Right renal pelvis (tissue), 4 donors: ENCODE measurements at places on chromosomes 6 and 20.

DNA sequence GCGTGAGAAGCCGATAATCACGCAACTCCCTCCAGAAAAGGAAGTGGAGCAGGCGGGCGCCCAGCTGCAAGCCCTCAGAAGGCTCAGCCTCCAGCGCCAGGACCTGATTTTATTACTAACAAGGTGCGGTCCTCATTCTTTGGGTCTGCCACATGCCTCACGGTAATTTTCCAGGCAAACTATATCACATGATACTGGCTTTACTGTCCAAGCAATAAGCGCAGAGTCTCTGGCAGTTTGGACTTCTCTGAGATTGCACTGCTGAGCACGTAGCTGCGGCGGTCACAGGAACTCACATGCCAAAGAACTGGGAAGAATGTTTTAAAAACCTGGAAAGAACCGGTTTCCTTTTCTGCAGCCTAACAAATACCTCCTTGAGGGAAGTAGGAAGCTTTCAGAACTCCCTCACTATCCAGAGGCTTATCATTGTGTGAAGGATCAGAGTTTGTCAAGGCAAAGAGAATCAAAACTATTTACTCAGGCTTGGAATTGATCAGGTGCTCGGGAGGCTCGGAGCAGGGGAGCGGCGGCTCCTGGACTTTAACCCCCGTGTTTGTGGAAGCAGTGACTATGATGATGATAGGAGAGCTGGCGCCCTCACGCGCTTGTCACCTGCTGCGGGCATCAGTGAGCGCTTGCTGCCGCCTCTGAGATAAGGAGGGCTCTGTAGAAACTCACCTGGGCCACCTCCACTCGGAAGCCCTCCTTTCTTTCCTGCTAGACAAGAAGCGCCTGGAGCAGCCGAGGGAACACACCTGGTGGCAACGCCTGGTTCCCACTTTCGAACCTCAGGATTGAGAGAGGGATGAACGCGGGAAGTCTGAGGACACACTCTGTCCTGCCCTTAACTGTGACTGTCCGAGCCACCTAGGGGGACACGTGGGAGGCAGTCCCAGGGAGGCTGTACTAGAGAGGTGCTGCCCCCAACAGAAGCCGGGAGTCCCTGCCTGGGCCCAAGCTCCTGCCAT, 27.2 kb upstream of the SYNJ2 start:
- peak; percentile 10 for DNase-seq

- DNase-seq: no peak
These were observed 162.7 kb downstream of the TBC1D7 start for GRCh38 chr6:13165502-13166172.

GRCh38 chr20:44810391-44811149, at the start of gene RIMS4:
Gene RIMS4, minus strand, starts transcription at chr20:44810546. Its CDS starts 275 bp downstream, at chr20:44810271.
- DNase-seq: no peak

DNA sequence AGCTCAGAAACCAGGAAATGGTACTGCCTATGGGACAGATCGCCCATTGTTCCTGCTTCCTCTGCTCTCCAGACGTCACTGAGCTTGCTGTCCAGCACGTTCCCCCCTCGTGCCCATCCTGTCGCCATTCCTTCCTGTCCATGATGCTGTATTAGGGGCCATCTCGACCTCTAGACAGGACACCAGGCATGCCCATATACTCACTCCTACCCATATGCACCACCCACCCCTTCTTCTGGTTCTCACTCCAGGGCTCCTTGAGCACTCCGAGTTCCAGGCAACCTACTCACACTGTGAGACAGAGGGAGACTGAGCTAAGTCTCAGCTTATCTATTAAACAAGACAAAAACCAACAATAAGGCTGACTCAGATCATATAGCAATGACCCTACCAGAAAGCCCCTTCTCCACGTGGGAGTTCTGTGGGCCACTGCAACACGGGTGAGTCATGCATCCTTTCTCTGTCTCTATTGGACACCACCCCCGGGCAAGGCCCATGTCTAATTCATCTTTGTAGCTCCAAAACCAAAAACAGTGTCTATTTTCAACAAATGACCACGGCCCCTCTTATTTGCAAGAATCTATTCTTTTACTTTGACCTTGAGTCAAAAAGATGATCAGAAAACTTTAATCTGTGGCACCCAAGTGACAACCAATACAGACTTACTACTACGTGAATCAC, 65.7 kb downstream of the PSMG4 start:
- DNase-seq: no peak

GRCh38 chr6:6246544-6246943, 73.9 kb downstream of the F13A1 start:
- DNase-seq: no peak

DNA sequence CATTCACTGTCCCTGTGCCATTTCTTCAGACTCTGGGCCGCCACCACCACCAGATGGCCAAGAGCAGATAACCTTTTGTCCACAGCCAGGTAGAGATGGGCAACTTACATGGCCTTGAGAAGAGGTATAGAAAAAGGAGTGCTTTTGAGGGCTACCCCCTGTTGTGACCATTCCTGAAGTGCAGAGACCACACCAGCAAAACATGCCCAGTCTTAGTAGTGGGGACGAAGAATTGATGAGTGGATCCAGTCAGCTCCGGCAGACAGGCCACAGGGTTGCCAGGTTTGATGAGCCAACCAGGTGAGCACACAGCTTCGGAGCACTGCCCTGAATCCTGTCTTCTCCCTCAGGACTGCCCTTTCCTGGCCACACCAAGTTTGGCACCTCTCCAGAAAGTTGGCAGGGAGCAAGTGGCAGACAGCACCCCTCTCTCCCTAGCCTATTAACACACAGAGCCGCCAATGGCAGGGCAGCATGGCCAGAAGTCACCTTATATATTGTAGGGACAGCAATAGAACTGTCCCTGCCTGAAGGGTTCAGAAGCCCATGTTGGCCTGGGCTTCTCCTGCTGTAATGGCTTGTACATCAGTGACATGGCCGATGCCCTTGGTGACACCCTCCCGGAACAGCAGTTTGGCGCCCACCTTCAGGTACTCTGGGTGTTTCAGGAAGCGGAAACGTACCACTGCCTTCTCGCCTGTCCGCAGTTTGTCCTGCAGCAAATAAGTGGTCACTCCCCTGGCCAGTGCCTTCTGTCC, 7.8 kb downstream of the GTPBP2 start:
- no peak for DNase-seq

DNA sequence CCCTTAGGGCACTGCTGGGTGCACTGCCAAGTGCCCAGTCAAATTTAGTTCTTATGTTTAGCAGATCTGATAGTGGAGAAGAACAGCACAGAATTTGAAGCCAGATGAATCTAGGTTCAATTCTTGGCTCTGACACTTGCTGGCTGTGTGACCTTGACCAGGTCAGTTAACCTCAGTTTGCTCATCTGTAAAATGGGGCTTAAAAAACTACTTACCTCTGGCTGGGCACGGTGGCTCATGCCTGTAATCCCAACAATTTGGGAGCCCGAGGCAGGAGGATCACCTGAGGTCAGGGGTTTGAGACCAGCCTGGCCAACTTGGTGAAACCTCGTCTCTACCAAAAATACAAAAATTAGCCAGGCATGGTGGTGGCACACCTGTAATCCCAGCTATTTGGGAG, 49.9 kb upstream of the MLN start:
- no peak for DNase-seq

DNA sequence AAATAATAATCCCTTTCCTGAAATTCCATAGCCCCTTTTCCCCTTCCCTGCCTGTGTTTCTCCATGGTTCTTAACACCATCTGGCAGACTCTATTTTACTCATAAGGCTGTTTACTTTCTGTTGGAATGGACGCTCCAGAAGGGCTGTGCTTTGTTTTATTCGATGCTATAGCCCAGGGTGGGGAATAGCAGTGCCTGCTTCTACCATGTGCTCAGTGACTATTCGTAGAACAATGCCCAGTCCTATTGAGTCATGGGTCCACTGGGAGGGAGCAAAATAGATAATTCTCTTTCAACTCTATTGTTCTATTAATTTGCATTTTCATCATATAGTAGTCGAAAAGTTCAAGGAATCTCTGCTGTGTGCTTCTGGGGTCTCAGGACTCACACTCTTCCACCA, 565.1 kb downstream of the C6orf118 start:
- DNase-seq: no peak

DNA sequence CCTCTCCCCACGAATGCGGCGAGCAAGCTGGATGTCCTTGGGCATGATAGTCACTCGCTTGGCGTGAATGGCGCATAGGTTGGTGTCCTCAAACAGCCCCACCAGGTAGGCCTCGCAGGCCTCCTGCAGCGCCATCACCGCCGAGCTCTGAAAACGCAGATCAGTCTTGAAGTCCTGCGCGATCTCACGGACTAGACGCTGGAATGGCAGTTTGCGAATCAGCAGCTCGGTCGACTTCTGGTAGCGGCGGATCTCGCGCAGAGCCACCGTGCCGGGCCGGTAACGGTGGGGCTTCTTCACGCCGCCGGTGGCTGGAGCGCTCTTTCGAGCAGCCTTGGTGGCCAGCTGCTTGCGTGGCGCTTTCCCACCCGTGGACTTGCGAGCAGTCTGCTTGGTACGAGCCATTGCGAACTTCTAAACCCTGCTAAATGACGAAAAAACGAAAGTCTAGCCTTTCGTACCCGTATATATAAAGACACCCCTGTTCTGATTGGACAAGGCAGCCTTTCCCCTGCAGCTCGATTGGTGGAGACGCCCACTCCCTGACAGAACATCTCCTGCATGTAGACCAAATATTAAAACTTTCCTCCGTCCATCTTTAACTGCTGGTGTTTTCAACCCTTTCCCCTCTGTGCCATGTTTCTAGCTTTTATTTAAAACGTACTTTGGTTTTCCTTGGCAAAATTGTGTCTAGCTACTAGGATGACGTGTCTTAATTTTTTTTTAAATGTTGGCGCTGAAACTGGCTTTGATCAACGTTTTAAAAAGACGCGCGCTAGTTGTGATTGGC, 109.8 kb downstream of the HFE start:
- DNase-seq: no peak

DNA sequence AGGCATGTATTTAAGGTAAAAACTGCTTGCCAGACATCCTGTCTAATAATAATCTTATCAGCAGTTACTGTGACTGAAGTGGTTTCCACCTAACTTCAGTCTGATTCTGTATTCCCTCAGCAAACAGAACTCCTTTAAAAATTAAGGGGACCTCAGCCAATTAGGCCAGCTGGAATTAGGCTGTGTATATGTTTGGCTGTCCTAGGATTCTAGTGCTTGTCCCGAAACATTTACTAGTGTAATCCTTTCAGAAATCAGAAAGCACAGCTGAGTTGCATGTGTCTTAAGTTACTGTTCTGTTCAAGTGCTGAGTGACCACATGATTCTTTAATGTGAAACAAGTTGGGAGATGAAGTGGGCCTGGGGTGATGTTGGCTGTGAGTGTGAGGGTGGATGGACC, 120.9 kb upstream of the SUPT3H start:
- DNase-seq: no peak

- no peak for DNase-seq
These were observed 23.2 kb downstream of the RBCK1 start for GRCh38 chr20:431012-431904.

DNA sequence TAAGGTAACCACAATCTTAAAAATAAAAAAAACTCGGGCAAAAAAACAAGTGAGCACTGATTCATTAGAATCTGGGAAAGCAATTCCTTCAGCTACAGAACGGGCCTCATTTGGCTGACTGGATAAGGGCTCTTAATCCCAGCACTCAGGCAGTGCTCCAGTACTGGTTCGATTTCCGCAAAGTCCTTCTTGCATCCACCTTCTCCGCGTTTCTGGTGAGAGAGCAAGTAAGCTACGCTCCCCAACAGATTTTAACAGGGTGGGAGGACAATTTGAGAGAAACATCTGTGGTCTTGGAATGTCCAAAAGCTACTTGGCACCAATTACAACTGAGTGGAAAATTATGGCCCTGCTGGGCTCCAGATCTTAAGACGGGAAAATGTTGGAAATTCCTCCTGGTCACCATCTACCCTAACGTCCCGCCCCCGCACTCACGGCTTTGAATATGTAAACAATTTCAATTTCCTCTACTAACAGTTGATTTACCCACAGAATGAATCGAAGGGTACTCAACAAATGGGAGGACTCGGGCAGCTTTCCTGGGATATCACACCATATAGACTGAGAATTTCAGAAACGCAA, 18.1 kb upstream of the ZSCAN9 start:
- no peak for DNase-seq

GRCh38 chr6:112008482-112008881, 45.4 kb upstream of the CCN6 start:
- DNase-seq: no peak

GRCh38 chr20:37928996-37929682, 26.2 kb downstream of the VSTM2L start:
- no peak for DNase-seq

DNA sequence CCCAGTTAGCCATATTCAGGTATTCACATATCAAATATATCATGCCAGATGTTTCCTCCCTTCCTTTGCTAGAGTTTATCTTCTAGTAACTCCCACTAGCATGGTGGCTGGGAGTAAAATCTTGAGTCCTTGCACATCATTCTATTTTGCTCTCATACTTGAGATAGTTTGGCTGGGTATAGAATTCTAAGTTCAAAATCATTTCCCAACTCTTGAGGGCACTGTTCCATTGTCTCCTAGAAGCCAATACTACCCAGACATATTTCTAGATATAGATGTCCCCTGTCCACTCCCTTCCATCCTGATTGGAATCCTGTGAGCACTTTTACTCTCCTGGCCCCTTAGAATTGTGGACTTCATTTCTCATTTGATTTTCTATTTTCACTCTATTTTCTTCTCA, 104.7 kb downstream of the ZFP64 start:
- no peak for DNase-seq

- no peak for DNase-seq
These were observed 20.9 kb downstream of the IGF2R start for GRCh38 chr6:159989492-159990480.

- no peak for DNase-seq
These were observed 27.4 kb downstream of the FAM110A start for GRCh38 chr20:860891-861290.

DNA sequence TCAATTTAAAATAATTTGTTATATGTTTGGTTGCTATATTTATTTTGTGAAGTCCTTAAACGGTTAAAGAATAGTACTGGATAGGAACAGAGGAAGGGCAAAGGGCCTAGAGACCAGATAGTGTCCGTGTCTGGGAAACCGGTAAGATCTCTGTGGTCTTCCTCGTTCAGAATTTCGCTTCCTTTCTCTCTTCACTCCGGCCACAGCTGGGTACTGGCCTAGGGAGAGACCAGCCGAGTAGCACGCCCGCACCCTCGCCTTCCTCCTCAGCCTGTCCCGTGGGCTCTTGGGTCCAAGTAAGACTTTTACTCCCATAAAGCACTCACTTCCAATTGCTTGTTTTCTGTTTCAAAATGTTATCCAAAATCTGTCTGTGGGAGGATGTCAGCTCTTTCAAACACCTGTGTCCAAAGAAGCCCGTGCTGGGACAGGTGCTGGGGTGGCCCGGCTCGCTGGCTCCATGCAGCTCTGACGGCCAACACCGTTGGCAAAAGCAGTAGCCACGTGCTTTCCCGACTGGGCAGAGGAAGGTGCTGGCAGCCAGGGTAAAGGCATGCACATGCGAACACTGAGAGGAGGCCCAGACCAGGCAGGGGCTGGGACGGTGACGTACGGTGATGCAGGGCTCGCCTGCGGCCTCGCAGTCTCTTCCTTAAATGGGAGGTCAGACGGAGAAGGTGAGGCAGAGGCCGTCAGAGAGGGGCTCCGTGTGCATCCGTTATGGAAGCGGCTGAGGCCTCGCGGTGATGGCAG, 112.2 kb downstream of the IRF4 start:
- no peak for DNase-seq

GRCh38 chr6:111779660-111780059, 93.6 kb downstream of the FYN start:
- DNase-seq: no peak
